NCI-H2081 treated with DMSO at 0.1 percent for 48 hours (cell line): ENCODE measurements at places on chromosomes 13 and 19.
A peak's percentile ranks its signal among the peaks of the same experiment; 100 is the strongest.

DNA sequence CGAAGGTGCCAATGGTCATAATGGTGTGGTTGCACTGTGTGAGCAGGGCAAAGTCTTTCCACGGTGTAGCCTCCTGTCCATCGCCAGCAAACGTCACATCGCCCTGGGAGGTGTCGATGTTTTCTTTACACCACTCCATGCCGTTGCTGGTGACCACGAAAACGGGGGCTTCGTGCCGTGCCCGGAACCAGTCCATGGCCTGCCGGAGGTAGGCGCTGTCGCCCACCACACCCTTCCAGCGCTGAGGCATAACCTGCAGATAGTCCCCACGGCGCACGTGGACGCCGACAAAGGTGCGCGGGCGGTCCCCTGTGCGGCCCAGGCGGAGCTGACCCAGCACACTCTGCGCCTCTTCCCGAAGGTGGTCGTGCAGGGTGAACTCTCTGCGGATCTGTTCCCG lies 2.1 kb downstream of the FUT1 start:
- DNase-seq, result no peak

- peak; percentile 92 for DNase-seq
Measured at GRCh38 chr19:43983912-43984686, at the start of gene ZNF155. Gene ZNF155, plus strand, starts transcription at chr19:43984188. Its CDS starts 4,356 bp downstream, at chr19:43988544.

DNA sequence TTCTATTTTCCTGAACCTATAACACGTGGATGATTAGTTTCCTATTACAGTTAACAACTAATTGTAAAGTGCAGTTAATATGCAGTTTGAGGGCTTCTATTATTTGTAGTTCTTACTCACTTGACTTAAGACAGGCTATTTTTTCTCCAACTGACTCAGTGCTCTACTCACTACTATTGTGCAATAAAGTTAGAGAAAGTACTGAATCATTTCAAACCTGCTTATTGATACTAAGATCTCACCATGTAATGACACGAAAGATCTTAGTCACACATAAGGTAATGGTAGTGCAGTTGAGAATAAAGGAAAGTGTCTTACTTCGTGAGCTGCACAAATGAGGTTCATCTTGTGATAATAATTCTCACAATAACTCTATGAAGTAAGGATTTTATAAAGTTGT lies 22.8 kb upstream of the ITM2B start:
- no peak for DNase-seq

- DNase-seq, result no peak
Measured at GRCh38 chr13:24153347-24153746, 7.2 kb upstream of the SPATA13 start.

DNA sequence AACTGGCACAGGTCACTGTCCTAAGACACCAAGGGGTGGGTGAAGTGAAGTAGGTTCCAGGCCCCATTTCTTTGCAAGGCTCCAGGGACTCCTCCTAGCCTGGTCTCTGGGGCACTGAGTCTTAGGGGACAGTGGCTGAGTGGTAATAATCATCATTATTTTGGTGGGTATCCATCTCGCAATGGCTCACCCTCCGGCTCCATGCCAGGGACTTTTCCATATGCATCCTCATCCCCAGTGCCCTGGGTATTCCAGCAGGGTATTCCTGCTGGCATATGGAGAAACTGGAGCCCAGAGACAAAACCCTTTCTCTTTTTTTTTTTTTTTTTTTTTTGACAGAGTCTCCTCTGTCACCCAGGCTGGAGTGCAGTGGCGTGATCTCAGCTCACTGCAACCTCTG lies 2.5 kb downstream of the PDE4A start:
- DNase-seq, result no peak

GRCh38 chr19:39413272-39413910 lies 922 bp downstream of the PLEKHG2 start:
- no peak for DNase-seq

DNA sequence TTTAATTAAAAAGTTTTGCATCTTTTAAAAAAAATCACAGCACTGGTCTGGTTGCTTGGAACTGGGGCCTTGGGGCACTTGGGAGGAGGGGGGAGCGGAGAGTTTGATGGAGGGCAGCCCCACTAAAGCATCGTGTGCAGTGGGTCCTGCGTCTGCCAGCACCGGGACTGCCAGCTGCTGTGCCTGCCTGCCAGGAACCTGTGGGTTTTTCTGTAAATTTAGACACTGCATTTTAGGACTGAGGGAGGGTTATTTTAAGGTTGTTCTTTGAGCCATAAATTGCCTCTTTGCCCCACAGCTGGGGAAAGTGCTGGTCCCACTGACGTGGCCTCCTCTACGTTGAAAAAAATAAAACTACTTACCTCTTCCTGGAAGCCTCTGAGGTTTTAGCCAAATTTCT lies 2.9 kb downstream of the KLF2 start:
- DNase-seq, result no peak

DNA sequence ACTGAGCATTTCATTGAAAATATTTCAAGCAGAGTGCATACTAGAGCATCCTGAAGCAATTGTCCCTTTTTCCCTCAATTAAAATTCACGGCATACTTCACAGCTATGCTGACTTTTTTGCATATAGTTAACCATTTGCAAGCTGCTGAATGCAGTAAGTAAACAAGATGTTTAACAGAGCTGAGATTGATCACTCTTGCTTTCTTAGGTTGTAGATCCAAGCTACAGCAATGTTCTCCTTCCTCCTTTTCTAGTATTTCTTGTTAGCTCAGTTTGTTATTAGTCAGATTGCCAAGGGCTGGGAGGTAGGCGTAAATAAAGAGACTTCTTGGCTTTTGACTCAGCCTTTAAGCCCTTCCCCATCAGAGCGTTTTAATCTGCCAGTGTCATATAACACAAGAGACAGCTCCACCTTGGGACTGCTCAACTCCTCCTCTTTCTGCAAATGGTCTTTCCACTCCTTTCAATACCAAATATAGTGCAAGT lies at the start of gene SLITRK6:
SLITRK6 (minus strand) TSS at position 323 of the 486 bp plus-strand sequence. CDS start 2,911 bp downstream, outside the sequence.
- DNase-seq, result peak; percentile 84

DNA sequence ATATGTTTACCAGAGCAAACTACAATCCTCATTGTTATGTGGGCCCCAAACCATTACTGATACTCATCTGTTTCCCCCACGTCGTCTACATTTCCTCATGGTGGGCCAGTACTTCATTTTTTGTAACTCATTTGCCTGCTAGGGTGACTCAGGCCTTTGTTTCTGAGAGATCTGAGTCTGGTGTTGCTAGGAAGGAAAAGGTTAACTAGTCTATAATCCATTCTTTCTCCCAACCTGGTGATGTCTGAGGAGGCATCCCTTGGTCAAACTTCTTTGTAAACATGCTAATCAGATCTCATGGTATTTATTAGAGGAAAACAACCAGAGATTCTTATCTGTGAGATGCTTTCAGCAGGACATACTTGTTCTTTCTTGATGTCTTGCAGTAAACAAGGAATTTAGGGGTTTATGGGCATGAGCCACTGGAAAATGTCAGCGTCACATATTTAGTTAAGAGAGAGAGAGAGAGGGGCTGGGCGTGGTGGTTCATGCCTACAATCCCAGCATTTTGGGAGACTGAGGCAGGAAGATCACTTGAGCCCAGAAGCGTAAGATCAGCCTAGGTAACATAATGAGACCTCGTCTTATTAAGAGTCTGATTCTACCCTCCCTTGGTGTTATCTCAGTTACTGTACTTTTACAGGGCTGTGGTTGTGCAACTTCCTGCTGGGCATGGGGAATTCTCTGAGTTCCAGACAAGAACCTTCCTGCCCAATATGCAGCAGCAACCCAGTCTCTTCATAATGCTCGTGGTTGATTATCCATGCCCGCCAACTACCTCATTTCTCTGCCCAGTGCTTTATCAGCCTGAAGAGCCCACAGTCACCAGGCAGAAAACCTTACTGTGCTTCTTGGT lies 9.7 kb upstream of the DPRX start:
- DNase-seq, result no peak

DNA sequence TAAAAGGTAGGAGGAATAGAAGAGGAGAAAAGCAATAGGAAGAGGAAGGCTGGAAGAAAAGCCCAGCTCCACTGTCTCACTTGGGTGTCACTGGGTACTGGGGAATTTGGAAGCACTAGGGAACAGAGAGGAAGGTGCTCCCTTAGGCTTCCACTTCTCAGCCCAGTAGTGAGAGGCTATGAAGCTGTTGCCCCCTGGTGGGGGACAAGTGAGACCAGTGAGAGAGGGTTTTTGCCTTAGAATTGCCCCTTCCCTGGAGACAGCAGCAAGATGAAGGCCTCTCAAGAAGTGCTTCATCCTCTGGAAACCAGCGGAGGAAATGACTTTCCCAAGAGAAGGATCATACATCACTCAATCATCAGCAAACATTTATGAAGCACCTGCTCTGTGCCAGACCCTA lies 4.7 kb upstream of the ZNF606 start:
- DNase-seq, result no peak
